ENCODE measurements at places on chromosomes 13 and 19.

DNA sequence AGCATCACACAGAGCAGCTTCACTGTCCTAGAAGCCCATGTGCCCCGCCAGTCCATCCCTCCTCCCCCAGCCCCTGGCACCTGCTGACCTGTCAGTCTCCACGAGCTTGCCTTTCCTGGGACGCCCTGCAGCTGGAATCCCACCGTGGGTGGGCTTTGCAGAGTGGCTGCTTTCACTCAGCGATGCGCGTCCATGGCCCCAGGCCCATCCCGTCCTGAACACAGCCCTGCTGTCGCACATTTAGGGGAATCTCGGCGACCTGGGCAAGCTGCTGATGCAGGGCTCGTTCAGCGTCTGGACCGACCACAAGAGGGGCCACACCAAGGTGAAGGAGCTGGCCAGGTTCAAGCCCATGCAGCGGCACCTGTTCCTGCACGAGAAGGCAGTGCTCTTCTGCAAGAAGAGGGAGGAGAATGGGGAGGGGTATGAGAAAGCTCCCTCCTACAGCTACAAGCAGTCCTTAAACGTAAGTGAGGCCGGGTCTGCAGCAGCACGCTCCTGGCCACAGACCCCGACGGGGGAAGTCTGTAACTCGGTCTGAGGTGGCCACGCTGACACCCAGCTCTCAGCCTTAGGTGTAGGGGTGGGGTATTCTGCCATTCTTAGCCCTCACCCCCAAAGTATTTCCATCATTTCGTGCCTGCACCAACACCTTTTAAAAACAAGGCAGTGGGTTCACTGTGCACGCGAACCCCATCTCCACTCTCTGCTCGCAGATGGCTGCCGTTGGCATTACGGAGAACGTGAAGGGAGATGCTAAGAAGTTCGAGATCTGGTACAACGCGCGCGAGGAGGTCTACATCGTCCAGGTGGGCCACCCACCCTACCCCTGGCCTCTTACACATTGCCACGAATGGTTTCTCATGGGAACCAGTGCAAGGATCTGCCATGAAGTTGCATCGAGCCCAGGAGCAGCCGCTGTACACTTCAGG, 18.3 kb upstream of the F7 start:
- DNase-seq: no peak

GRCh38 chr13:72397265-72397664, 330.2 kb downstream of the MZT1 start:
- no peak for DNase-seq

DNA sequence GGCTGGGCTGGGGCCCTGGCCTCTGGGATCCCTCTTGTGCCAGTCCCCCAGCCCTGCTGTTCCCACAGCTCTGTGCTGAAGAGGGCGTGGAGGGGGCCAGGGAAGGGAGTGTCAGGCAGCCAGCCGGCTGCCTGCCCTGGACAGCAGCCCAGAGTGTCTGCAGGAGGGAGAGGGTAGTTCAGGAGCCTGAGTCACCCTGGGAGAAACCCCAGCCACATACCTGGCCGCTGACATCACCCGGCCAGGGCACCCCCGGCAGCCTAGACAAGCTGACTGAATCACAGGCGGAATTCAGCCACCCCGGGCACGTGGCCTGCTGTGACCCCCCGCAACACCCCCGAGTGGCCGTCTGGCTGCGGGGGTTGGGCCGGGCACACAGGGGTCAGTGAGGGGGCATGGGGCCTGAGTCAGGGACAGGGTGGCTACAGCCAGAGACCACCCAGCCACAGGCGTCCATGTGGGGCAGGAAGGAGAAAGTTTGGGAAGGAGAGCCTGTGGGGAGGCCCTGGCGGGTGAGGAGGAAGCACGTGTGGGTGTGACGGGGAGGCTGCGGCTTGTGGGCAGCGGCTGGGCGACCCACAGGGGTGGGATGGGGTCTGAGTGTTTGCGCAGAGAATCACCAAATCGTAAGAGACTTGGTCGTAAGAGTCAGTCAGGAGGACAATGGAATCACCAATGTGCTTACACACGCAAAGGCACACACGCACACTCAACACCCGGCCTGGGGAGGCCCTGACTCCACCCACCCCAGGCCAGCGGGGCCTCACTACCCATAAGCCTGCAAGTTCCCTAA, 11.9 kb upstream of the FOSB start:
- peak; percentile 98 for DNase-seq

GRCh38 chr13:43693639-43694038, 93.1 kb downstream of the ENOX1 start:
- no peak for DNase-seq

DNA sequence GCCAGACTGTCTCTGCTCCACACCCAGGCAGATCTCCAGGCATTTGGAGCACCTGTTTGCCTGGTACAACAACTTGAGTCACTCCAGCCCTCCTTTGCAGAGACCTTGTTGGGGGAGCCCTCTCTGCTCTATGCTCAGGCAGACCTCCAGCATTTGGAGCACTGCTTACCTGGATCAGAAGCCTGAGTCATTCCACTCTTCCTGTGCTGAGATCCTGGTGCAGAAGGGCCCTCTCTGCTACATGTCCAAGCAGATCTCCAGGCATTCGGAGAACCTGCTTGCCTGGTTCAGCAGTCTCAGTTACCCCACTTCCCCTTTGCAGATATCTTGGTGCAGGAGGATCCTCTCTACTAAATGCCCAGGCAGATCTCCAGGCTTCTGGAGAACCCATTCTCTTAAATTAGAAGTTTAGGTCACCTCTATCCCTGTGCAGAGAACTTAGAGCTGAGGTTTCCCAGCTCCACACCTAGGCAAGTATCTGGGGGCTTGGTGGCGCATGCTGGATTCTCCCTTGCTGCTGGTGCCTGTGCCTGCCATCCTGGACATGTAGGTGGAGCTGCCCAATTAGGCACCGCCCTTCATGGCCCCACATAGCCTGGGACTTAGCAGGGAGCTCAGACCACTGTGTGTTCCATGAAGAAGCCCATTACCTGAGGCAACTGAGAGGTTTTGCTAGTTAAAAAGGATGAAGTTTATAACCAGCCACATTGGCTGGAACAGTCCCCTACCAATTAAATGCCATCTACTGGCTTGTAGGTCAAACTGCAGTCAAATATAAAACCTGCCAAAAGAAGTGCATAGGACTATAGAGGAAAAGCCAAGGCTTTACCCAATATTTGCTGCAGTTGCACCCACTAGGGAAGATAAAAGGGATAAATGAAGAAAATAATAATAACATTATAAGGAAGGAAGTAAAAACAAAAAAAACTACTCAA, 97.6 kb upstream of the SLITRK6 start:
- DNase-seq: no peak

DNA sequence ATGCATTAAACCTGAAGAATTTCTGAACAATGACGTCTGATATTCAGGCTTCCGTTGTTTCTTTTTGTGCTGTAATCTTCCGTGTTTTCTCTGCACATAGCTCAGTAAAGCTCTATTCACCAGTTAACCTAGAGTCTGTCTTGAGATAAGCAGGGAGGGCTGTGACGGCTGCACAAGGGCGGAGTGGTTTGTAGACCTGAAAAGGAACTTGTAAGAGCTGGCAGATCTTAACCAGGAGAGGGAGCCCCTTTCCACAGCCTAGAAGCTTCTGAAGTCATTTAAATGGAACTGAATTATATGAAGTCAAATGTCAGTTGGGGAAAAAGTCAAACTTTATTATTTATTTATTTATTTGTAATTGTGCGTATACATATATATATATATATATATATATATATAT, 27.5 kb downstream of the DPRX start:
- peak; percentile 34 for DNase-seq

- no peak for DNase-seq
Measured at GRCh38 chr13:49545661-49546060, 39.7 kb downstream of the RCBTB1 start.

DNA sequence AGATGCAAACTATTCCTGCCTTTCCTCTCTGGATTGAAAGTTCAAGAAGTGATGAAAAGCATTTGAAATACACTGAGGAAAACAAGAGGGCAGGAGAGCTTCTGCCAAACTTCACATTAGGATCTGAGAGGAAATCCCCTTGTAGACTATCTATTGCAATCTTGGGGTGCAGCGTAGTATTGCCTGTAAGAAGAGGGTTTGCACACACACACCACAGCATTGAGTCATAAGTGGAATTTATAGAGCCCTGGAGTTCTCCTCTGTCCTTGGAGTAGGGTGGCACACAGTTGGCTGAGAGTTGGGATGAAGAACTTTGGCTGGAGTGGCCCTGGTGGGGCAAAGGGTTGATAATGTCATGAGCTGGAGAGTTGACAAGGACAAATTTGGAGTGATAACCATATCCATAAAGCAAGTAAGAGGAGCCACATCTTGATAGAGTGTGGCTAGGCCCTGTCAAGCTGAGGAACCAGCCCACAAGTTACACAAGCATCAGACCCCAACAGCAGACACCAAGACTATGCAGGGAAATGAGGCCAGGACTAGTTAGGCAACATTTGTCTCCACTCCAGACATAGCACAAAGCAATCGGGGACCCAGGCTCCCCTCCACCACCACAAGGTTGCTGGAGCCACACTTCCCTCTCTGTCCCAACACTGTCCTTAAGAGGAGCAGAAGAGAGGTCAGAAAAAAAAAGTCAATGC, 520.9 kb downstream of the KLF5 start:
- no peak for DNase-seq

GRCh38 chr13:41974262-41974900, 13.5 kb upstream of the VWA8 start:
- DNase-seq: no peak

DNA sequence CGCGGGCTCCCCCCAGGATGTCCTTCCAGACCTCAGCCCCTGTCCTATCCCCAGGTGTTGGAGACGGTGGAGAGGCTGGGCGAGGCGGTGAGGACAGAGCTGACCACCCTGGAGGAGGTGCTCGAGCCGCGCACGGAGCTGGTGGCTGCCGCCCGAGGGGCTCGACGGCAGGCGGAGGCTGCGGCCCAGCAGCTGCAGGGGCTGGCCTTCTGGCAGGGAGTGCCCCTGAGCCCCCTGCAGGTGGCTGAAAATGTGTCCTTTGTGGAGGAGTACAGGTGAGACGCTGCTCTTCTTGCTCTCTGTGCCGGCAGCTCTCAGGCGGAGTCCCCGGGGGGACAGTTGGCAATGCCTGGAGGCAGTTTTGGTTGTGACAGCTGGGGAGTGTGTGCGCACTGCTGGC, 6.9 kb downstream of the TTYH1 start:
- DNase-seq: no peak

DNA sequence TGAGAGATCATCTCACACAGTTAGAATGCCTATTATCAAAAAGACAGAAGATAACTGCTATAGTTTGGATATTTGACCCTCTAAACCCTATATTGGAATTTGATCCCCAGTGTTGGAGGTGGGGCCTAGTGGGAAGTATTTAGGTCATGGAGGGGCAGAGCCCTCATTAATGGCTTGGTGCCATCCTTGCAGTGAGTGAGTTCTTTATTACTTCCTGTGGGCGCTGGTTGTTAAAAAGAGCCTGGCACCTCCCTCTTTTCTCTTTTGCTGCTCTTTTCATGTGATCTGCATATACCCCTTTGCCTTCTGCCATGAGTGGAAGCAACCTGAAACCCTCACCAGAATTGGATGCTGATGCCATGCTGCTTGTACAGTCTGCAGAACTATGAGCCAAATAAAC, 66.8 kb downstream of the TDRD3 start:
- no peak for DNase-seq

DNA sequence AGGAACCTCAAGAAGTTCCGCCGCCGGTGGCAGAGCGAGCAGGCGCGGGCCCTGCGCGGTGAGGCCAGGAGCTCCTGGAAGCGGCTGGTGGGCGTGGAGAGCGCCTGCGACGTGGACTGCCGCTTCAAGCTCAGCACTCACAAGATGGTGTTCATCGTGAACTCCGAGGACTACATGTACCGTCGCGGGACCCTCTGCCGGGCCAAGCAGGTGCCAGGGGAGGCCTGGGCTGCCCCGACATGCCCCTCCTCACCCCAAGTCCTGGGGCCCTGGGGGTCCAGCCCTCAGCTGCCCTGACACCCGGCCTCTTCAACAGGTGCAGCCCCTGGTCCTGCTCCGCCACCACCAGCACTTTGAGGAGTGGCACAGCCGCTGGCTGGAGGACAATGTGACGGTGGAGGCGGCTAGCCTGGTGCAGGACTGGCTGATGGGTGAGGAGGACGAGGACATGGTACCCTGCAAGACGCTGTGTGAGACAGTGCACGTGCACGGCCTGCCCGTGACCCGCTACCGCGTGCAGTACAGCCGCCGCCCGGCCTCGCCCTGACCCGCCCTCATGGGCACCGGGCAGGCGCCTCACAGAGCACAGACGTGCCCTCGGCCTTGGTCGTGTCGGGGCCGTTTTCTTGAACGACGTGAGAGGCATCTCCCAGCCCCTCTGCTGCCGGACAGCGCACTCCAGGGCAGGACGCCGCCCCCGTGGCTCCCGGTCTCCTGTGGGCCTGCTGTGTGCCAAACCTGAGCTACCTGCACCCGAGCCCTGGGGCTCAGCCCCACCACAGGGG, 10.4 kb upstream of the F2RL3 start:
- no peak for DNase-seq

Measured in thyroid gland (tissue), 4 donors.